Activated T-helper 1 cell treated with Interleukin-2 at 50 U/mL for 16 hours (primary cell): ENCODE measurements at places on chromosomes 13 and 19.

GRCh38 chr13:28503182-28503967 is 8.4 kb upstream of the FLT1 start:
- no peak for DNase-seq

DNA sequence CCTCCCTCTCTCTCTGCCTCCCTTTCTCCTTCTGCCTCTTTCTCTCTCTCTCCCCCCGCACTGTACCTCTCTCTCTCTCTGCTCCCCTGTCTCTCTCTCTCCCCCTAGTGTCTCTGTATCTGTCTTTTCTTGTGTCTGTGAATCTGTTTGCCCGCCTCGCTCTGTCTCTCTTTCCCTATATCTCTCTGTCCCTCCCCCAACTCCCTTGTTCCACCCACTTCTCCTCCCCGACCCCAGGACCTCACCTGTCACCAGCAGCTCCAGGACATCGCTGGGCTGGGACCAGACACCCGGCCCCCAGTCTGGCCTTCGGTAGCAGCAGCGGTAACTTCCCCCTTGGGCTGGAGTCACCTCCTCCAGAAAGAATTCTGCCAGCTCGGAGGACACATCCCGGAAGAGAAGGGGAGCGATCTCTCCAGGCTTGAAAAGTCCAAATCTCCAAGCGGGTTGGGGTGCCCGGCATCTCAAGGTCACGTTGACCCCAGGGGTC is 3.9 kb downstream of the OSCAR start:
- DNase-seq = no peak

GRCh38 chr19:3047496-3048189 is 14.7 kb downstream of the TLE5 start:
- peak; percentile 56 for DNase-seq

DNA sequence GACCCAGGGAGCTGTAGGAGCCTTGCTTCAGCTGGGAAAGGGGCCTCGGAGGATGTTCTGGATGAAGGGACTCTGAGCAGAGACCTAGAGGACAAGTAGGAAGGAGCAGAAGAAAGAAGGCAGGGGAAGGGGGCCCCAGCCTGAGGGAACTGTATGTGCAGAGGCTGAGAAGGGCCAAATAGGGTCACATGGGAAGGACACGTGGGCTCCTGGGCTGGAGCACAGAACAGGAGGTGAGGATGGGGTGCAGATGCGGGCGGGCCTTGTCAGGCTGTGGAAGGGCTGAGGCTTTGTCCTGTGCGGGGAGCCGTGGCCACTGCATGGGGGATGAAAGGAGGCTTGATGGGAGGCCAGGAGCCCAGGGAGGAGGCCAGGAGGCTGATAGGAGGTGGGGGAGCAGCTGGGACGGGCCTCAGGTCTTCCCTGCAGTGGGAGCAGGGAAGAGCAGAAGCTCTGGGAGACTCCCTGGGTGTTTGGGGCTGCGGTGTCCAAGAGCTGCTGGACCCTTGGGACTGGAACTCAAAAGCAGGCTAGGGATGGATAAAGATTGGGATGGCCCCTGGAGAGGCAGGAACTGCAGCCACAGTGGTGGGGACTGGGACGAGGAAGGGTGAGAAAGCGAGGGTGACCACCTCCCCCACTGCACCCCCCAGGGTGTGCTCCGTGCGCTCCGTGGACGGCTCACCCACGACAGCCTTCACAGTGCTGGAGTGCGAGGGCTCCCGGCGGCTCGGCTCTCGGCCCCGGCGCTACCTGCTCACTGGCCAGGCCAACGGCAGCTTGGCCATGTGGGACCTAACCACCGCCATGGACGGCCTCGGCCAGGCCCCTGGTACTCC is 11.4 kb upstream of the LTBP4 start:
- DNase-seq = no peak

DNA sequence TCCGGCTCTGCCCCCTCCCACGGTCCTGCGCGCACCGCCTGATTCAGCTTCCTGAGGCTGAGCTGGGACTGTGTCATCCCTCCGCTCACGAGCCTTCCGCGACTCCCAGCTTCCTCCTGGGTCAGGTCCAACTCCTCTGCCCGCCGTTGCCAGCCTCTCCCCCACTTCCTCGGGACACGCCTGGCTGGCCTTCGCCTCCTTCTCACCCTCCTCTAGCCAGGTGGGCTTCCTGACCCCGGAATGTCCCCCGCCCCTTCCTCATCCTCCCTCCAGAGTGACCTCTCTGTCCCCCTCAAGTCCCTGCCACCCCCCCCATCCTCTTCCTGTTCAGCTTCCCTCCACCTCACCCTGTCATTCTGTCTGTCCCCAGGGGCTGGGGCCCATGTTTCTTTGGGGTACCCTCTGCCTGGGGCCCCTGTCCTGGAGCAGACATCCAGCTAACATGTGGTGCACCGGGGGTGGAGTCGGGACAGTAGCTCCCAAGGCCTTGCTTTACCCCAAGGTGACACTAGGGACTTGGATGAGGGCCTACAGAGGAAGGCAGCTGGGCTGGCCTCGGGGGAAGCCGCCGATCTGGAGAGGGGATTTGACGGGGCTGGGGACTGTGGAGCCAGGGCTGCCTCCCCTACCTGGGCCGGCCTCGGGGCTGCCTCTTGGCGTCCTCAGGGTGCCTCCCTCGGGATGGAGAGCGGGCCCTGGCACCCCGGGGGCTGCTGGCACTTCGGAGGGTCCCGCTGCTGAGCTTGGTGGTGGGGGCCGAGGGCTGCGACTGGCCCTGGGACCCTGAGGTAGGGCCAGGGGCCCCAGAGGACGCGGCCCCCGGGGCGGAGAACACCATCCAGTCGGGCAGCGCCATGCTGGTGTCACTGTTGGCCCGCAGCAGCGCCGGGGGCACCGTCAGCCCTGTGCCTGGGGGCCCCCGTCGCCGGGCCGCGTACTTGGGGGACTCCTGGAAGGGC is 16.5 kb downstream of the SHANK1 start:
- DNase-seq = no peak

- DNase-seq = no peak
Measured at GRCh38 chr13:72174549-72174948, 307.5 kb upstream of the DACH1 start.

DNA sequence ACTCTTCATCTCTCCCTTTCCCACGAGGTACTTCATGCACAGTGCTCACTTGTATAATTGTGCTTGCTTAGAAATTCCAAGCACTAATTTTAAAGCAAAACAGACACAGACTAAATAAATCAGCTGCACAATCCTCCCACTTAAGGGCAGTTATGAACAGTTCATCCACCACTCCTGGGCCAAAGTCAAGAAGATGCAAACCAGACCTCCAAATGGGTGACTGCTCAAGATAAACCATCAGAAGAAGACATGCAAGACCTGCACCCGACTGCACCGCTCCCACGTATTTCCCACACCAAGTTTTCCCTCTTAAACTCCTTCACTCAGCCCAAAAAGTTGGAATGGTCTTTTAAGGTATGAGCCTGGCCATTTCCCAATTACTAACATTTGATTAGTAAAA is 19.9 kb downstream of the ZNF235 start:
- DNase-seq = no peak

GRCh38 chr13:52786766-52787165 is 47.1 kb upstream of the CNMD start:
- no peak for DNase-seq

- DNase-seq = no peak
Measured at GRCh38 chr19:1749373-1750342, 3.6 kb upstream of the ONECUT3 start.

DNA sequence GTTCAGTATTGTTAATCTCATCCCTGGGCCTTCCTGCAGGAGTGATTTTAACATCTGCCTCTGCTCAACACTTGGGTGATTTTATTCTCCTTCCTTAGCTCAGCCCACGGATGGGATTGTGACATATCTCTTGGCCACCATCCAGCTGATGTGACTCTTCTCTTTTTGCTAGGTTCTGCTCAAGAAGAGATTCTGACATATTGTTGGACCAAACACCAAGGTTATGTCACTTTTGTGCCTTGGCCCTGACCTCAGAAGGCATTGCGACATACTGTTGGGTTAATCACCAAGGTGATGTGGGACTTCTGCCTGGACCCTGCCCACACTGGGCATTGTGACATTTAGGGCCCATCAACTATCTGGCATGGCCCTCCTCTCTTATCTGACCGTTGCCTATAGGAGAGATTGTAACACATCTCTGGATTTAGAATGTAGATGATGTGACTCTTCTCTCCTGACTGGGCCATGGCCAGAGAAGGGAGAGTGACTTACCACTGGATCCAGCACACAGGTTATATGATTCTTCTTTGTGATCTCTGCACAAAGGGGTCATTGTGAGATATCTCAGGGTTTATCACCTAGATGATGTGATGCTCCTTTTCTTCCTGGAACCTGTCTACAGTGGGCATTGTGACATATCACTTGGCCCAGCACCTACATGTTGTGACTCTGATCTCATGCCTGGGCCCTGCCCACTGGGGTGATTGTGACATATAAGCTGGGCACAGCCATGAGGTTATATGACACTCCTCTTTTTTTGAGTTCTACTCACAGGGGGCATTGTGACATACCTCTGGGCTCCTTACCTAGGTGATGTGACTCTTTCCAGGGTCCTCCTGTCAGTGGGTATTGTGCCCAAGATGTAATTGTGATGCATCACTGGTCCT is 88.8 kb downstream of the ZNF429 start:
- no peak for DNase-seq

DNA sequence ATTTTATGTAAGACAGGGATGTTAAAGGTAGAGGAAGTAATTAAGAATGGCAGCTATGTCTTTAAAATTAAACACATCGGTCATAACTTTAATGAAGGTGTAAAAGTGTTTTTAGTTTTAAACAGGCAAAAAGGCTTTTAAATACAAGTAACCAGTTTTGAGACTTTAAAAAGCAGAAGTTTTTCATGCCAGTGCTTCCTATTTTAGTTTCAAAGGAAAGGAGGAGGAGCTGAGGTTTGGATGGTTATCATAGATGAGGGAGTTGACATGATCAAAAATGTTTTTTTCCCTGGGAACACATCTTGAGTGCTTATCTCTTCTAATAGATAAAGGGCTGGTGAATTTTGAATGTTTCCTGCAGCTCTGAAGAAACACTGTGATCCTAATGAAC is 42.9 kb downstream of the LRCH1 start:
- DNase-seq = no peak

DNA sequence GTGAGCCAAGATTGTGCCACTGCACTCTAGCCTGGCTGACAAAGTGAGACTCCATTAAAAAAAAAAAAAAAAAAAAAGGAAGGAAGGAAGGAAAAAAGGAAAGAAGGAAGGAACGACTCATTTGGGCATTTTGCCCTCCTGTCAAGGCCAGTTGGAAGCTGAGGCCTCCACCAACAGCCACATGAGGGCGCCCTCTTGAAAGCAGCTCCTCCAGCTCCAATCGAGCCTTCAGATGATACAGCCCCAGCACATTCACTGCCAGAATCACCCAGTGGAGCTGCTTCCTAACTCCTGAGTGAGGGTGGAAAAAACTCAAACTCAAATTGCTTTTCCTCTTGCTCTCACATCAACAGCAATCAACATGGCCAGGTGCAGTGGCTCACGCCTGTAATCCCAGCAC is 40.9 kb downstream of the GNG7 start:
- no peak for DNase-seq

DNA sequence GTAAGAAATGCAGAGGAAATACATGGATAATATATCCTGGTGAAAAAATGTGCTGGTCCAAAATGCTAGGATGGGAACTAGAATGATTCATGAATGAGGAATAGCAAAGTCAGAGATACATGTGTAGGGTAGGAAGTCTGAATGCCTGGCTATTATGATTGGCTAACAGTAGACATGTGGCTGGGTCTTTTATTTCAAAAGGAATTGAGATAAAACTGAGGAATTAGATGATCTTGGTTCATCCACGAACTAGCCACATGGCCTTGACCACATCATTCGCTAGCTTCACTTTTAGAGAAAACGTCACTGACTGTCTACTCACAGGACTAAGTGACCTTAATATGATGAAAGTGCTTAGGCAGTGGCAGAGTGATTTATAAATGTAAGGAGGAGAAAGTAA is 103.1 kb downstream of the TRPC4 start:
- DNase-seq = no peak

- no peak for DNase-seq
Measured at GRCh38 chr13:95492044-95492801, 60.3 kb upstream of the CLDN10 start.

- no peak for DNase-seq
Measured at GRCh38 chr13:40571338-40571963, 95.0 kb downstream of the FOXO1 start.

- no peak for DNase-seq
Measured at GRCh38 chr13:48131533-48131932, 36.6 kb upstream of the MED4 start.

- no peak for DNase-seq
Measured at GRCh38 chr13:44153496-44153895, 220.1 kb upstream of the SERP2 start.

GRCh38 chr19:45815481-45816216 is 541 bp upstream of the RSPH6A start:
- DNase-seq = no peak

DNA sequence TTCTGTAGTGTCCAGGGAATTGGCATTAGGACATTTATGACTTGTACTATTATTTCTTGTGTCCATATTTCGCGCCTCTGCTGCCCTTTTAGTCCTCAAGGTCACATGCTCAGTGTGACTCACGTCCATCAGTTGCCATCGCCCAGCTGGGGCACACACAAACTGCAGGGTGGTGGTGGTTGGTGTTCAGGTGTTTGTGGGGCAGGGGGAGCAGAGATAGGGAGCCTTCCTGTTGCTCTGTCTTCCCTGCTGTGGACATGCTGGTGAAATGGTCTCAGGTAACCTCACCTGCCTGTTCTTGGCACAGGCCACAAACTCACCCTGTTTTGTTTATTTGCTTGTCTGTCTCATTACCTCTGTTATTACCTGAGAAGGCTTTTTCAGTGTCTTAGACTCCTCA is 22.4 kb downstream of the PRR12 start:
- no peak for DNase-seq

DNA sequence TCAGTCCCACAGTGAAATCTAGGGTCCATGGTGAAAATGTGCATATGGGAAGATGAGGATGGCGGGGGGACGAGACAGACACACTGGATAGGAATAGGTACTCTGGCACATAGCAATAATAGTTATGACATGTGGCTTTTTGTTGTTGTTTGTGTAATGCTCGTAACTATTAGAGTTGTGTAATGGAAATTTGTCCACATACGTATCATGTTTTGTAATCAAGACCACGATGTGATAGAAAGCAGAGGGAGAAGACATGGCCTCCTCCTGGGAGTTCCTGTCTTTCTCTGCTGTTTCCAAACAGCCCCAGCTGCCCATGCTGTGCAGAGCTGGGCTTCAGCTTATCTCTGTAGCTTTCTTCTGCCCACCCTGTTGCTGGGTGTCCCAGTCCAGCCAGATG is 185.3 kb upstream of the TMTC4 start:
- DNase-seq = no peak
